CD8-positive, alpha-beta T cell (primary cell): ENCODE measurements at places on chromosomes 11 and 22.

DNA sequence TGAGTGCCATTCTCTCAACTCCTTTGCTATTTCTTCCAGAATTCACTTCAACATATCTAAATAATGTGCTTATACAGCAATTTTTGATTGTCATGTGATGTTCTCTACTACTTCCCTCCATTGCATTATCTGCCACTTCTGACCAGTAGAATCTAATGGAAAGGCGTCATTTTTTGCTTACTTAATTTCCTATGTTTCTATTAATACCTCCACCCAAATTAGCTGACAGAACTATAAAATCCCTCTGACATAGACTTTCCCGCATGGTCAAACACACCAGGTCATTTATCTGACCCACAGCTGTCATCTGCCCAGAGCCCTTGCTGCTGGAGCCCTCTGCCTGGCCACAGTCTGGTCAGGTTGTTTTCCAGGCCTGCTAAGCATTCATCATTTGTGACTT lies 258.6 kb upstream of the NARS2 start:
- no peak for DNase-seq

- peak; percentile 31 for DNase-seq
Measured at GRCh38 chr11:104609311-104610085, 288.8 kb downstream of the CASP12 start.

DNA sequence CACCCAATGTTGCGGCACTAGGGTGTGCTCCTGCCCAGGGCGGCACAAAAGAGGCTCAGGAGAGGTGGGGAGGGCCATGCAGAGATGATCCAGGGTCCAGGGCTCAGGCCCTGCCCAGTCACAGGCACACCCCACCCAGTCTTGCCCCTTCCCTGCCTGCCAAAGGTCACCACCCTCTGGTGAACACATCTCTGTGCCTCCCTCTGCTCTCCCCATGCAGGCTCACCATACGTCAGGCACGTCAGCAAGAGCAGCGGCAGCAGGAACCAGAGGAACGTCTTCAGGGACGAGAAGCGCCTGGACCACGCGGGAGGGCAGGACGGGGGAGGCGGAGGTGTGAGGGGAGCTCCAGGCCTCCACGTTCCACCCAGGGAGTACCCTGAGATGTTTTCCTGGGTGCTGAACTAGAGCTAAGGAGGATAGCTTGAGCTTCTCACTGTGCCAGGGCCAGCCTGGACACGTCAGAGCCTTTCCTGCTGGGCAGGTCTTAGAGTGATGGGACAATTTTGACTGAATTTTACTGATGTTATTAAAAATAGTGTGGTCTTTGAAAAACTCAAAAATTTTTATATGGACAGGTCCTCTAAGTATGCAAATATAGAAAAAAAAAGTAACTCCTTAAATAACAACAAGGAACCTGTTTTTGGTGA lies 7.2 kb downstream of the SUN2 start:
- no peak for DNase-seq

GRCh38 chr11:116093481-116094270 lies 589.5 kb upstream of the CADM1 start:
- DNase-seq, result no peak

- DNase-seq, result no peak
Measured at GRCh38 chr22:40877488-40877887, 15.6 kb upstream of the DNAJB7 start.

- no peak for DNase-seq
Measured at GRCh38 chr11:85137597-85137996, 489.5 kb downstream of the DLG2 start.

DNA sequence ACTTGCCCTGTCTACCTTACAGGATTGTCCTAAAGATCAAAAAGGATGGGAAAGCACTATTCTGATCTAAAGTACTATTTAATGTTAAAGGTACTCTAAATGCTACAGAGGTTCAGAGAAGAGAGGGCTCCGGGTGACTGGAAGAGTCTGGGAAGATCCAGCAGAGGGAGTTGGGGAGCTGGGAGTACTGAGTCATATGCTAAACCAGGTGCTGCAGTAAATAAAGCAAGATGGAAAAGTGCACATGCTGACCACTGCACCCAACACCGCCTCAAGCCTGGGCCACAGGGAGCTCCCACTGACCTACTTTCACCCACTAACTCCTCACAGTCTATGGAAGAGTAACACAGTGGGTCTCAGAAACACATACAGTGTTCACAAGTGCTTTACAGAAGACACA lies 49.3 kb downstream of the WT1 start:
- no peak for DNase-seq

DNA sequence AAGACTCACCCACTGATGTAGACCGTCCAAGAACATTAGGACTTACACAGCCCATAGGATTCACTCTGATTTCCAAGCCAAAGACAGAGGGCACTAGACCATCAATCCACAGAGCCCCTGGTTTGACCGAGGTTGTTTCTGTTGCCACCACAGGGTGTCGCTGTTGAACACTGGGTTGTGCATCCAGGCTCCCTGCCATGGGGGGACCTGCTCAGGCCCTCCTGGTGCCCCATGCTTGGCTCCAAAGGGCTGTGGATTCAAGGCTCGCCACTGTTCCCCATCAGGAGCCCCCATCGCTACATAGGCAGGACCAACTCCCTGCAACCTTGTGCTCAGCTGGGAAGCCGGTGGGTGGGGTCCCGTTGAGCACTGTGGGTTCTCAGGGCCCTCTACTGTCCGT lies 128.0 kb upstream of the ANO1 start:
- DNase-seq, result no peak

DNA sequence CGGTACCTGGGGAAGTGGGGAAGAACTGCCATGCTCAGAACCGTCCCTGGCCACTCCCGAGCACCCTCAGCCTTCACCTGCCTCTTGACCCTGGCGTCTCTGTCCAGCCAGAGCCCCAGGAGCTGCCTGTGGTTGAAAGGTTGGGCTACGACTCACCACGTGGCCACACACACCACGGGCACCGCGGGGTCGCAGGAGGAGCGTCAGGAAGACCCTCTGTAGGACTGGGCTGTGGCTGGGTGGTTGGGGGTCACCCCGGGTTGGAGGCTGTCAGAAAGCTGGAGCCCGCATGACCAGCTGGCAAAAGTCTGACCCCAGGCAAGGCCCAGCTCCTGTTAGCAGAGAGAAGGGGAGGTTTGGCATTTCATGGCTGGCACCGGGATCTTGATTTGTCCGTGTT lies 11.5 kb downstream of the KRTAP5-5 start:
- no peak for DNase-seq

- no peak for DNase-seq
Measured at GRCh38 chr22:41762980-41763779, 37.3 kb upstream of the CCDC134 start.

- peak; percentile 73 for DNase-seq
Measured at GRCh38 chr11:326842-327580, 6.4 kb upstream of the IFITM3 start.

GRCh38 chr11:65323813-65324212 lies 9.1 kb downstream of the CDC42EP2 start:
- no peak for DNase-seq

DNA sequence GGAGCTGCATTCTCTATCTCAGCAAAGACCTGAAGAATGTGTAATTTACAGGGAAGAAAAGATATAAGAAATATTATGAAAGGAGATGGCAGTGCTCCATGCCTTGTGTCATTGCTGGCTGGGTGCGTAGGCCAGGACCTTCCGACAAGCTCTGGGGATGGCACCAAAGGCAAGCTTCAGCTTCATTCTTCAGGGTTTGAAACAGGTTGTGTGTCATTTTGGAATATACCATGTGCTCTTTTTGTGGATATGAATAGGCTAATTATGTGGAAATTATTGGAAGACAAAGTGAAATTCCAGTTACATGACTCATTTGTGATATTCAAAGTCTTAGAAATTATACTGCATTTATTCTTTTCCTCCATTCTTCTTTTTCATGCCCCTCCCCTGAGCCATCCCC lies 5.7 kb upstream of the KIRREL3 start:
- no peak for DNase-seq

GRCh38 chr22:38706101-38706900 lies 557 bp downstream of the GTPBP1 start:
- no peak for DNase-seq

DNA sequence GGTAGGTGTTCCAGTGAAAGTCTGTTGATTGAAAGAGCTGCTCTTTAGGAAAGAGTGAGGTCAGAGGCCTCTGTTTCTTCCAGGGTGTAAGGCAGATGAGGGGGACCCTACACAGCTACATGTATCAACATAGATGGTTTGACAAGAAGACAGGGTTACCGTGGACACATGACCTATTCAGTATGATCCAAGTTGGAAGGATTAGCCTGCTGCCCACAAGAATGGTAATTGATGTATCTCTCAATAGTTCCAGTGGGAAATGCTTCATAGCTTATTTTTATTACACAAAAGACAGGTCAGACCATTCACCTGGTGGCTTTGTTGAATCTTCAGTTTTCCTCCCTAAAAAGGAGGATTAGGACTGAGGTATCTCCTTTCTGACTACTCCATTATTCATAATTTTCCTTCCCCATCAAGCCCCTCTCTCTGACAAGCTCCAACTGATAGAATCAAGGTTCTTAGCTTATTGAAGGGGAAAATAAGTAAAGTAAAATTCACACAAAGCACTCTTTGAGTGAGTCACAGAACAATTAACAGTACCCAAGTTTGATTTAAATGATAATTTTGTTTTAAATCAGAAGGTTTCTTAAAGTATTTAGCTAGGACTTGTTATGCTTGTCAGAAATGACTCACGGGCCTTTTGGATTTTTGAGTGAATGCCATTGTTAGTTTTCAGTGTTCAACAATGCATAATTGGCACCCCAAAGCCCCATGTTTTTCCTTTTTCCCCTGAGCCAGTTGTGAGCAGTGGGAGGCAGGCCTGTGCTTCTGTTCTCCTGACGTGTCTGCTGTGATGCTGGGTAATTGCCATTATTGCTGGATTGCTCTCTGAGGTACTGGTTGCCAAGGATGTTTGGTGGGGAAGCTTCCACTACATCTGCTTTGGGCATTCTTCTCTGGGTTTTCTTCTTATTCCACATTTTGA lies 373.2 kb downstream of the DDX10 start:
- DNase-seq, result no peak
